ENCODE measurements at places on chromosomes 2 and 18.

- DNase-seq = no peak
Observed at GRCh38 chr2:147224070-147224469, 620.8 kb upstream of the ACVR2A start.

DNA sequence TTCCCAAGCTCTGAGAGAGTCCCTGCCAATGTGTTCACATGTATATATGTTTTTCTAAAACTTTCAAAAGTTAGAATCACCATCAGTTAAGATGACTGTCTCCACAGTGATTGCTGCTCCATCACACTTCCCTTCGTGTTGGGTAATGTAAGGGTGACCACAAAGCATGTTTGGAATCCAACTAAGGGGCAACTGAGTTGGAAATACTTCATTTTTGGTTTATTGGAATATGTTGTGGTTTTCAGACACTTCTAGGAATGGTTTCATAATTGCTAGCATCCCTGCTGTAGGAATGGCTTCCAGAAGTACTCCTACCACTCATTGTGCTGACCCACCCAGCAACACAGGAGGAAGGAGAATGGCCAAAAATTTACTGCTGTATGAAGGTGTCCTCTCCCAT, 212.5 kb upstream of the GULP1 start:
- DNase-seq = no peak

DNA sequence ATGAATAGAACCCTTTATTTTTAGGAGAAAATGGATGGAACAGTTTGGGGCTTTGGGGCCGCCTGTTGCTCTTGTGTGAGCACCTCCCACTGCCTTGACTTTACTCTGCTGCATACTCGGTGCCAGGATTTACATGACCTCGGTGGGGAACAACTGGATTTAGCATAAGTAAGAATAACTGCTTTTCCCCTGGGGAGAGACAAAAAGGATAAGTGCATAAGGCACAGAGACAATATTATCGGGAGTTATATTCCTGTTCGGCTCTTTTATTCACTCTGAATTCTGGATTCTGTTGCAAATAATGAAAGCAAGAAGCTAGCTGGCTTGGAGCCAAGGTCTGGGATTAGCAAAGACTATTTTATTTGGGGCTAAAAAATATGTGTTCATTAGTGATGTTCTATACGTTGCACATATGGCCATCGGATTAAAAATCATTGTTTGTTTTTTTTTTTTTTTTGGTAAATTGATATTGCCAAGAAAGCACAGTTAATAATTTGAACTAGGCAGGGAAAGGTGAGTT, 69.8 kb downstream of the CYBRD1 start:
- DNase-seq = no peak

- DNase-seq = no peak
Observed at GRCh38 chr18:58853561-58853960, 11.1 kb upstream of the ZNF532 start.

DNA sequence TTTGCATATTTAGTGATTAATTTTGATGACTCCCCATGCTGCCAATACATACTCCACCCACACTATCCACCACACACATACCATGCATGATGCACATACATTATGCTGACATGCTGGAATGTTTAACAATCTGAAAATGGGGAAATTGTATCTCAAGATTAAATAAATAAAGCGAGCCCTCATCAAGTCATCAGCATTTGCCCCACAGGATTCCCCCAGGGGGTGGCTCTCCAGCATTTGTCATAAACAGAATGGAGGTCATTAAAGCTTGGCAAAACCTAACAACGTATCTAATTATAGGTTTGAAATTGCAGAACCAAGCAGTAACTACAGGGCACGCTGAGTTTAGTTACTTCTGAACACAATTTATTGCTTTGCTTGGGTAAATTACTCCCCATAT, 141.2 kb upstream of the TACR1 start:
- no peak for DNase-seq

DNA sequence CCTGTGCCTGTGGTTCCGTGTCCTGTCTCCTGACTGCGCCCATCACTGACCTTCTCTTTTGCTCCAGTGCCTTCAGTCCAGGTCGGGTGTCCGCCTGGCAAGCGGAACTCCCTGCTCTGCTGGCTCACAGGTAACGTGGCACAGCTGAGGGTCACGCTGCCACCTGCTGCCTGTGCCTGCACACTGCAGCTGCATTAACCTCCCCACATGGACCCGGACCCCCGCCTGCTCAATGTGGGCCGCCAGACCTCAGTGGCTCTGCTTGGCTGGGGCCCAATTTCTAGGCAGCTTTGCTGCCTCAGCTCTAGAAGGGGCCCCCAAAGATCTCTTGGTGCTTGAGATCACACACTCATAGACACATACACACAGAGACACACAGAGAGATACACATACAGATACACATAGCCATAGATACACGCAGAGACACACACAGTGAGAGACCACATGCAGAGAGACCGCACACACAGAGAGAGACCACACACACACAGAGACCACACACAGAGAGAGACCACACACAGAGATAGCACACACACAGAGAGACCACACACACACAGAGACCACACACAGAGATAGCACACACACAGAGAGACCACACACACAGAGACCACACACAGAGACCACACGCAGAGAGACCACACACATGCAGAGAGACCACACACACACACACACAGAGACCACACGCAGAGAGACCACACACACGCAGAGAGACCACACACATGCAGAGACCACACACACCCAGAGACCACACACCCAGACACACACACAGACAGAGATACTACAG, 14.9 kb upstream of the CNNM3 start:
- DNase-seq = peak; percentile 86

DNA sequence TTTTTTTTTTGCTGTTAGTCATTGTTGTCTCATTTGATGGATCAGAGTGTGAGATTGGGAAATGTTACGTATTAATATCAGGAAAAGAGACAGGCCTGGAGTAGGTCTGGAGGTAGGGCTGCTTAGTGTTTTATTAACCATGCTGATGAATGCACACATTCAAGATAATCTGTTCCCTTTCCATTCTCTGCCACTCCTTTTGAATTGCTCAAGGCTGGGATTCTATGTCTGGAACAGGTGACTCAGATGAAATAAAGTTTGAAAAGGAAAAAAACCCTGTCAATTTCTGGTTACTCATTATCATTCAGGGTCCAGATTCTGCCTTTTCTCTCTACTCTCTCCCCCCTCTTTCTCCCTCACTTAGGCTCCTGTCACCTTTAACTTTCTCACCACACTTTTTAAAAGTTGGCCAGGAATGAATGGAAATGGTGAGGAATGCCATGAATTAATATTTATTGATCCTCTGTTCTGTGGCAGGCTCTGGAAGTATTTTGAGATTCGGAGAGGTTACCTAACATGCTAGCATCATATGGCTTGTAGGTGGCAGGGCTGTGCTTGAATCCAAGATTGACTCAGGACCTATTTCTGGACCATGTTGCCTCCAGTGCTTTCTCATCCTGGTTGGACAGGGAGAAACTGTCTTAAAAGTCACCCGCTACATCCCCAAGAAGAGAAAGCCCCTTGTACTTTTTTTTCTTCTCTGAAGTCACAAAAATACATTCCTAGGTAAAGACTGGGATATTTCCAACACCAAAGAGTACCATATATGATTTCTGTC, 40.2 kb downstream of the MAP4K4 start:
- DNase-seq = no peak

DNA sequence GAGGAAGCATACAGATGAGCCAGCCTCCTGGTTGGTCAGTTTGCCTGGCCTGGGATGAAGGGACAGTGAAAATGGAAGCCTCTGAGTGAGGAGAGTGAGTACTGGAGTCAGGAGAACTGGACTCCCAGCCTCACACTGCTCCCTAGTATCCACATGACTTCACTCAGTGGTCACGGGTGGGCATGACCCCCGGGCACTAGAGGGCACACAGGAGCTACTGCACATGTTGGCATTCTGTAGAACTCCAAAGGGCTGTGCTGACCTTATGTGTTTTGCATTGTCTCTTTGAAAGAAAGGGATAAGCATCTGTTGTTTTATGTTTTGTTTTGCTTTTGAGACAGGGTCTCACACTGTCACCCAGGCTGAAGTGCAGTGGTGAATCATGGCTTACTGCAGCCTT, 23.7 kb downstream of the NCAPH start:
- no peak for DNase-seq

GRCh38 chr2:207334301-207334623, 168.5 kb upstream of the KLF7 start:
- DNase-seq = no peak

GRCh38 chr2:230984393-230985220, 11.3 kb upstream of the SPATA3 start:
- DNase-seq = no peak

DNA sequence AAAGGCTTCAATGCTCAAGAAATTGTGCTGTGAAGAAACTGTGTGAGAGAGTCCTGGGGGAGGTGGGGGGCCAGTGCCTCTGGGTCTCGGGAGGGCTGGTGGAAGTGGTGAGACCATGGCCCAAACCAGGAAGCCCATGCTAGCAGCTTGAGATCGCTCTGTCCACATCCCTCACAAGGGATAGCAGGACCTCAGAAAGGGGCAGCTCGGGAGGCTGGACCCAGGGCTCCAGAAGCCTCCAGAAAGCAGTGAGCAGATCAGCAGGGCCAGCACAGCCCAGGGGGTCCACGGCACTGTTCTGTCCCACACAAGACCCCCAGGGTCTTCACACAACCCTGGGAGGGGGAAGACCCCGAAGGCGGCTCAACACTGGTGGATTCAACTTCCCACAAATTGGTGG, 24.1 kb downstream of the ST8SIA5 start:
- DNase-seq = no peak

- DNase-seq = no peak
Observed at GRCh38 chr2:73561422-73561821, 80.8 kb downstream of the NAT8 start.

GRCh38 chr2:99101697-99102096, 39.8 kb upstream of the C2orf15 start:
- DNase-seq = no peak

- no peak for DNase-seq
Observed at GRCh38 chr2:7773362-7774360, 856.4 kb downstream of the RNF144A start.

- DNase-seq = no peak
Observed at GRCh38 chr2:29247336-29247914, 132.2 kb downstream of the CLIP4 start.

DNA sequence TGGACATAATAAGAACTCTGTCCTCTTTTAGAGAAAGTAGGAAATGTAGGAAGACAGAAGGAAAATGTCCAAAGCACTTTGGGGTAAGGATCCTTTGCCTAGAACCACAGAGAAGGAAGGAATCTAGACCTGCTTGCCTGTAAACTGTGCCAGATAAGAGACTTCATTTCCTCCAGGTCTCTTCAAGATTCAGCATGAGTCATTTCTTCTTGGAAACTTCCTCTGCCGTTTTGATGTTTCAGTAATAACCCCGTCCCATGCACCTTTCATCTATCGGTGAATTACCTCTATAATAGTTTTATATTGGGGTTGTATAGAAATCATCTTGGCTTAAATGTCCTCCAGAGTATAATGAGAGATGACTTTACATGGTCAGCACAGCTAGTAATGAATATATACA, 63.2 kb upstream of the LRATD1 start:
- DNase-seq = no peak

GRCh38 chr2:202765436-202765835, 106.1 kb downstream of the ICA1L start:
- DNase-seq = no peak

DNA sequence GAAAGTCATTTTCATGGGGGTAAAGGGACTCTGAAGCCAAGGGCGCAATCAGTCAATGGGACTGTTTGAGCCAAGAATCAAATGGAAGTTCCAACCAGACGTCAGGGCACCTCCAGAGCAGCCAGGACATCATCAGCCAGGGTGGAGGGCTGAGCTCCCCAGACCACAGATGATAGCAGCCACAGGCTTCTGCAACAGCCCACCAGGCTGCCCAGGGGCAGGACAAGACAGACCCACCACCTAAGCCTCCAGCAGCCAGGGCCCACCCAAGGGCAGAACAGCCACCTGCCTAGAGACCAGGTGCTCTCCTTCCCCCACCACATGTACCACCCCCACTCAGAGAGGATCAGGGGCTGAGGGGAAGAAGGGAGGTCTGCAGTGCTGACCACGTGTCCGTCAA, 53.8 kb upstream of the SLC66A3 start:
- no peak for DNase-seq

GRCh38 chr2:163595028-163595427, 140.8 kb downstream of the FIGN start:
- no peak for DNase-seq

- DNase-seq = no peak
Observed at GRCh38 chr2:17146358-17146757, 371.9 kb downstream of the RAD51AP2 start.

DNA sequence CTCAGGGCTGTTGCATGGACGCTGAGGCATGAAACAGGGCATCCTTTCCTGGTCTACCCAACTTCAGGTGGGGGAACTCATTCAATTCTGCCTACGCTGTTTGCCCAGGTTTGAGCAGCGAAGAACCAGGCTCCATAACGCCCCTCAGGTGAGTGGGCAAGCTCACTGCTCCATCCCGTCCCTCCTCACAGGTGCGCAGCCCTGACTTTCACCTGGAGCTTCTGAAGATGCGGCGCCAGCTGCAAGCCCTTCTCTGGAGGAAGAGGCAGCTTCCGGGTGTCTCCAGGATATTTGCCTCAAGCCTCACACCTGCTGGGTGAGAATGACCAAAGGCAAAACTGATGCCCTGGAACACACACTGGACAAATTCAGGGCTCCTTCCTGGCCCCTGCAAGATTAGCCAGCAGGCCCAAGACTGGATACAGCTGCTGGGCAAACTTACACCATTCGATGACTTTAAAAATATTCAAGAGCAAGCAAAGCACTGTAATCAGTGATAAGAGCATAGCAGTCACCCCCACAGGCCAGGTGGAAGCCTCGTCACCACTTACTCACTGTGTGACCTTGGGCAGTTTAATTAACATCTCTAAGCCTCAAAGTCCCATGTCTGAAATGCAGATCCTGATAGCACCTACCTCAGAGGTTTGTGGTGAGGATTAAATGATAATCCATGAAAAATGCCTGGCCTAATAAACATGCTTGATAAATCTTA, 97.7 kb downstream of the GYPC start:
- DNase-seq = no peak

- peak; percentile 12 for DNase-seq
Observed at GRCh38 chr2:61993422-61994024, 88.0 kb downstream of the COMMD1 start.

DNA sequence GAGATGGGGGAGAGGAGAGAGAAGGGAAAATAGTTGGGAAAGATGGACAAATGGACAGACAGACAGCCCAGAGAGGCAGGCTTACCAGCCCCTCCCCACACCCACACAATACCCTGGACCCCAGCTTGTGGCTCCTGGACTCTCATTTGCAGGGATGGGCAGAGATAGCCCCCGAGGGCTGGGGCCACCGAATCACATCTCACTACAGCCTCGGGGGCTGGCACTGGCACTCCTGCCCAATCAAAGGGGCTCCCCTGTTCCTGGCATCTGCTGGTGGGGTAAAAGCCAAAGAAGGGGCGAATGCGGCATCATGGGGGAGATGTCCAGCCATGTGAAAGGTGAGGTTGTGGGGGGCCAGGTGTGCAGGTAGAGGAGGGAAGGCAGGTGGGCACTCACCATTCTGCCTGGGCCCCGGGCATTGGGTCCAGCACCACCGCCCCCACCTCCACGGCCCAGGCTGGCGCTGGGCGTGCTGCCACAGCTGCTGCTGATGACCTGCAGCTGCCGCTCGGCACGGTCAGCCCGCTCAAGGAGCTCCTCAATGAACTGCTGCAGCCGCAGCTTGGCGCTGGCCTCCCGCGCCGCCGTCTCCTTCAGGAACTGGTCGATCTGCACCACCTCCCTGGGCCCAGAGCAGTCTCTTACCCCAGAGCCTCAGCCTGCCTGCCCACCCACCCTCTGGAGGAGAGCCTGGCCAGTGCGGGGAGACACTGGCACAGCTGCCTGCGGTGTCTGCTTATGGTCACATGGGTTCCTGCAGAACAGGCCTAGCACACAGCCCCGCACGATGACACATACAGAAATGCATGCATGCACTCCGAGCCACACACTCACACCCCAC, 18.0 kb downstream of the FBXO41 start:
- DNase-seq = no peak

Measured in germinal center (tissue), 1 donor.